T-helper 1 cell (primary cell): ENCODE measurements at places on chromosomes 12 and 14.

GRCh38 chr12:110046451-110047187 lies 1.7 kb downstream of the C12orf76 start:
- no peak for DNase-seq

DNA sequence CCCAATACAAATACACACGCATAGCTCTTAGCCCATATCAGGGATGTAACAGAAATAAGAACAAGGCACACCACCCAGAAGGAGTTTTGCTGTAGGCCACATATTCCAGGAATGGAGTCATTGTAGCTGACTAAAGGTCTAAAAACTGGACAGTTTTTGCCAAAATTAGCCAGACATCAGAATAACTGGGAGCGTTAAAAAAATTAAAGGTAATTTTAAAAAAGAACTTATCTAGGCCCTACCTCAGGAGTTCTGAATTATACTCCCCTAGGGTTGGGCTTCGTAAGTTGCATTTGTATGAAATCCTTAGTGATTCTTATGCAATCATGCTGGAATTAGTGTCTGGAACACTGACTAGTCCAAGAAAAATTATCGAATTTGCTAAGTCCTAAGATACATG lies 987.7 kb downstream of the GALC start:
- no peak for DNase-seq

GRCh38 chr12:12282761-12283425 lies 16.0 kb upstream of the LRP6 start:
- DNase-seq: no peak

GRCh38 chr12:89344862-89345202 lies 7.5 kb downstream of the DUSP6 start:
- DNase-seq: no peak

- DNase-seq: no peak
Observed at GRCh38 chr12:27627123-27627852, 69.0 kb upstream of the REP15 start.

GRCh38 chr12:153080-153746 lies 60.7 kb downstream of the SLC6A12 start:
- DNase-seq: no peak

GRCh38 chr12:66633676-66634075 lies 45.2 kb downstream of the GRIP1 start:
- no peak for DNase-seq
